ENCODE measurements at places on chromosomes 7 and 10.

- peak; percentile 5 for DNase-seq
Observed at GRCh38 chr7:92057375-92057774, 76.9 kb downstream of the CYP51A1 start.

- DNase-seq = peak; percentile 34
Observed at GRCh38 chr10:45425621-45426563, 51.9 kb downstream of the ALOX5 start.

DNA sequence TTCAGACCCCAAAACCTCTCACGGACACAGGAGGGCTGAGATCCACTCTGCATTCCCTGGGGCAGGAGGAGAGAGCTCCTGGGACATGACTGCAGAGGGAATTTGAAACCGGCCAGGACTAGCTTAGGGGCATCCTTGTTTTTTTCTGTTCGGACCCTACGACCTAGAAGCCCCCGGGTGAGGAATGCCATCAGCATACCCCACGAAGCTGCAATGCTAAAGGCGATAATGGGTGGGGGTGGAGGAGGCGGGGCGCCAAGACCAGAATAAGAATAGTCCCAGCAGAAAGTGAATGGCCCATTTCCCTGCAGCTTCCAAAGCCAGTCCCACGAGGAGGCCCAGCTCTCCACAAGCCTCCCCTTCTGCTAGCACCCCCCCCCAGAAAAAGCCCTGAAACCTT, 4.0 kb downstream of the PDGFA start:
- no peak for DNase-seq

DNA sequence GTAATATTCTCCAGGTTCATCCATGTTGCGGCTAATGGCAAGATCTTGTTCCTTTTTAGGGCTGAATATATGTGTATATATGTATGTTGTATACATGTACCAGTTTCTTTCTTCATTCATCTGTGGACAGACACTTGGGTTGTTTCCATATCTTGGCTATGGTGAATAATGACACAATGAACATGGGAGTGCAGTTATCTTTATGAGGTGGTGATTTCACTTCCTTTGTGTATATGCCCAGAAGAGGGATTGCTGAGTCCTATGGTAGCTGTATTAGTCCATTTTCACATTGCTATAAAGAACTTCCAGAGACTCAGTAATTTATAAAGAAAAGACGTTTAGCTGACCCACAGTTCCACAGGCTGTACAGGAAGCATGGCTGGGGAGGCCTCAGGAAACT, 17.1 kb upstream of the TSPAN15 start:
- DNase-seq = no peak

DNA sequence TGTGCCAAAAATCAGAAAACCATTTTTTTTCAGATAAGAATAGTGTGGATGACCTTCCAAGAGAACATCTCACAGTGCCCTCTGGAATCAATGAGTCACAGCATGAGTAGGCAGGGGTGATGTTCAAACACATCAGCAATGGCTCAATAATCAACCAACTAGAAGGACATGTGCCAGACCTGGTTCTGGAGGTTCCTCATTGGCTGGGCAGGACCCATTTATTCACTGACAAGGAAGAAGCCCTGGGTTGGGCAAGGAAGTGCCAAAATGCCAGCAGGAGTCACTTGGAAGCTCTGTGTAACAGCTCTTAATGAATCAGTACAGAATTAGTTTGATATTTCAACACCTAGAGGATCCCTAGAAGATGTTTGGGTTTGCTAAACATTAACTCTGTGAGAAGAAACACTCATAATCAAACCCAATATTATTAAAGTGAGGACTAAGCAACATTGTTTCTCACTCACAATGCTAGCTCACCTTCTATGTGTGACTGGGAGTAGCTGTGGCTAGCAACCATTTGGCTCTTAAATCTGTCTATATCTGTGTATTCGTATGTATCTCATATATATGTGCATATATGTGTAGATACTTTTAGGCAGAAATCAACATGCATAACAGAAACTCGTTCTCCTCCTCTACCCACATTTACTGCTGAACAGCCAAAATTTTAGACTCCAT, 72.3 kb upstream of the APBB1IP start:
- peak; percentile 44 for DNase-seq

- DNase-seq = no peak
Observed at GRCh38 chr10:30359373-30360206, 10.5 kb upstream of the MTPAP start.

DNA sequence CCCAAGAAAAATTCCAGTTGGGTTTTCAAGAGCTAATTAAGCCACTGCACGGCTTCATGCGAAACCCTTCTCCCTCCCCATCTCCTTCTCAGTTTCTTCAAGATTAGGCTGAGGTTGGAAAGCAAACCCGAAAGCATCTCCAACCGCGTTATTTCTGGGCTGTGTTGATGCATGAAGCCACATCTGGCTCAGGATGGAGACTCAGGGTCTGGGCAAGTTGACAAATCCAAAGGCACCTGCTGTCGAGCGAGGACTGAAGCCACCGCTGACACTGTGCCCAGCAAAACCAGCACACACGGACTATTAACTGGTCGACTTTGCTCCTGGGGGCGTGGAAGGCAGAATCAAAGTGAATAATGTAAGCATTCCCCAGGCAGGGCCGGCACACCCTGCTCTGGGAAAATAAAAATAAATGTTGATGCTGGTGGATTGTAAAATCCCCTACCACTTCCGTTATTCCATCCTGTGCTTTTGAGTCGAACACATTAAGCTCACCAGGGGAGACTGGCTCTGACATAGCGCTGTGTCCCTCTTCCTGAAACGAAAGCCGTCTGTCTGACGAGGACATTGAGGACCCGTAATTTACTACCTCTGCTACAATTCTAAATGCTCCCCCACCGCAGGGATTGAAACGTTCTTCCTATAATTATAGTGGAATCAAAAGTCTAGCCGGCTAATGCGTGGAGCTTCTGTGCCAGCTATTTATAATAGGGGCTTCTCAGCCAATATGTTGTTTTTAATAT, 269.8 kb downstream of the ADARB2 start:
- no peak for DNase-seq

DNA sequence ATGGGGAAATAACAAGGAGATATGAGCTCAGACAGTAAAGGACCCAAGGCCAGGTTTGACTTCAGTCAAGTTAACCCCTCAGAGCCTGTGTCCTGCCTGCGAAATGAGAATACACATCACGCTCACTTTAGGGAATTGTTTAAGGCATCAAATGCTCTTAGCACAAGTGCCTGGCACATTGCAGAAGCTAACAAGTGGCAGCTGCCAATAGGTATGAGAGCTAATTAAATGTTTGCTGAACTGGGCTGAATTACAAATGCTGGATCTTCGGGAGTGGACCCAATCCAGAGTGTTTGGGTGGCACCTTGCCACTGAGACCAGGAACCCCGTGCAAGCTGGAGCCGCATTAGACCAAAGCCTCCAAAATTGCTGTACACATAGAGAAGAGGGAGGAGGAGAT, 136.8 kb downstream of the C10orf90 start:
- no peak for DNase-seq

GRCh38 chr10:13402021-13402420, 53.9 kb upstream of the SEPHS1 start:
- DNase-seq = no peak

GRCh38 chr10:3126741-3127346, 45.7 kb downstream of the PITRM1 start:
- DNase-seq = no peak

DNA sequence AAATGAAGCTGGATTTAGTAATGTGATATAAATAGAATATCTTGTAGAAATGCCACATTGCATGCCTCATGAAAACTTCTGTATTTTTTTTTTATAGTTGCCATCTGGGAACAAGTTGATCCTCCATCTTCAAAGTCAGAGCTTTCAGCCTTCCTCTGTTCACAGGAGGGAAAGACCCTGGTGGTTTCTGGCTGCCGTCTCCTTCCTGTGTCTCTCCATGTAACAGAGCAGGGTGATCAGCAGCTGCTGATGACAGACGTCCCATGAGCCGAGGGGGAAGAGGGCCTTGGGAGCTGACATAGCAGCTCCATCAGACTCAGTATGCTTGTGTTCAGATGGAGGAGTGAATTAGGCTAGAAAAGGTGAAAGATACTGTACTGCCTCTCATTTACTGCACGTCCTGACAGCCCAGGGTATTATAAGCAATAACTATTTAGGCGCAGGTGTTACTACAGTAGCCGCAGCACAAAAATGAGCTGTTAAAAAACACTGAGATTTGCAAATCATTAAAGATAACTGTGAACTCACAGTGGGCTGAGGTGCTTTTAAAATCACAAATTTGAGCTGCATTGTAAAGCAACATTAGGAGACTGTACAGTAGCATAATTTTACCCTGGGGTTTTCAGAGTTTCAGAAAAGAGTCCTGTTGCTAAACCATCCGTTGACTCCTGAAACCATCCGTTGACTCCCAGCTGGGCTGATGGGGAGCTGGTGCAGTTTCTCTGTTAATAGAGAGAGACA, 103.3 kb downstream of the CFAP58 start:
- DNase-seq = no peak

- no peak for DNase-seq
Observed at GRCh38 chr7:113338071-113338696, 219.8 kb upstream of the SMIM30 start.

DNA sequence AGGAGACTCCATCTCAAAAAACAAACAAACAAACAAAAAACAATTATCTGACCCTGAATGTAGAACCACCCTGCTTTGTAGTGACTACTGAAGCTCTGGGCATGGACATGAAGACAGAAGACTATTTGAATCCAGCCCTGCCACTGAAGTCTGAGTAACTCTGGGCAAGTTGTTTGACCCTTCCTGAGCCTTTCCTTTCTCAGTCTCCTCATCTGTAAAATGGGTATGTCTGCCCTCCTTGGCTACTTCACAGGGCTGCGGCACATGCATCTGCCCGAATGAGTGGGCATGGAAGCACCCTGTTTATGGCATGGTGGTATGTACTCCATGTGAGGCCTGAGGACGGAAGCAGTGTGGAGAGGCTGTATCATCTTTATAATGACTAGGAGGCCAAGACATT, 22.2 kb upstream of the MALSU1 start:
- no peak for DNase-seq

DNA sequence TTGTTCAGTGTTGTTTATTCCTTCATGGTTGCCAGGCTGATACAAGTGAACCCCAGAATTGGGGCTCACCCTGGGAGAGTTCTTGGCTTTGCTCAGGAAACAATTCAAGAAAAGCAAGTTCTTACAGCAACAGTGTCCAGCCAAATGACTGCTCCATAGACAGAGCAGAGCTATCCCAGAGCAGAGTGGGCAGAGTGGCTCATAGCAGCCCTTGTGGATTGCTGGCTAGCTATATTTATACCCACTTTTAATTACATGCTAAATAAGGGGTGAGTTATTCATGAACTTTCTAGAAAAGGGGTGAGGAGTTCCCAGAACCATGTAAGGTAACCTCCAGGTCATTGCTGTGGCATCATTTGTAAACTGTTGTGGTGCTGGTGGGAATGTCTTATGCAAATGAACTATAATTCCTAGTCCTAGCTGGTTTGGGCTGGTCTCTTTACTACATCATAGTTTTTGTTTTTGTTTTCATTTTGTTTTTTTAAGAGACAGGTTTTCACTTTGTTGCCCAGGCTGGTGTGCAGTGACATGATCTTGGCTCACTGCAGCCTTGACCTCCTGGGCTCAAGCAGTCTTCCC, 59.9 kb upstream of the HBP1 start:
- no peak for DNase-seq

DNA sequence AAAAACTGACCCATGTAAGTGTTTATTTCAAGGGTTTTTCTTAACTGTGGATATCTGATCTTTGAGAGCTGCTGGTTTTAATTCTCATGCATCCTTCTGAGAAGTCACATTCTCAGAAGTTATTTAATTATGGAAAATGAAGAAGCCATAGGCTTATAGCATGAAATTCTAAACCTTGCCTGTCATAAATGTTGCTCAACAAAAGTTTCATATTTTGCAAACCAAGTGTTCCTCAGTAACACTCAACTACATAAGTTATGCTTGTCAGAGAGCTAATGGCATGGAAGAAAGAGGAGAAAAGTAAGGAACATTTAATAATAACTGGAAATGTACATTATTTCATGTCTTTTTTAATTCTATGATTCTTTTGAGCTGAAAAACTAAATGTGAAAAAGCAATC, 78.6 kb upstream of the MPP7 start:
- DNase-seq = no peak

Measured in kidney epithelial cell (primary cell).